Mucosa of descending colon (tissue), 3 donors: ENCODE measurements at places on chromosomes 11 and 22. TPM values are rescaled to one million over a fixed set of nuclear protein-coding genes. Genes with fewer than 3 reads are reported as not detected.

Gene APOL6
- total RNA-seq: 42.1 TPM

Gene NRIP3
- total RNA-seq: 1.6 TPM

DNA sequence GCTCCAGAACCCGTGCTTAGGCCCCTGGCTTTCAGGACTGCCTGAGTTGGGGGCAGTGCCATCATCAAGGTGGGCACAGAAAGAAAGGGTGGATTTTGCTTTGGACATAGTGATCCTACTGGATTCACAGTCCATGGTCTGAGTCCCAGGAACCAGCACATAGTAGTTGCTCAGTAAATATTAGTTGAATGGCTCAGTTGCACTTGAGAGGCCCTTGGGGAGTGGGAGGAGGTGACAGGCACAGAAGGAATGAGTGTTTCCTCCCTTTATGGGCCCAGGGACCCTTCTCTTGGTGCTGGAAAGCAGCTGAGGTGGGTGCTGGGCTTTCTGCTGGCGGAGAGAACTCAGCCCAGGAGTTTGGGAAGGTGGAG is 16.6 kb downstream of the ARHGEF17 start:
- DNase-seq: no peak

DNA sequence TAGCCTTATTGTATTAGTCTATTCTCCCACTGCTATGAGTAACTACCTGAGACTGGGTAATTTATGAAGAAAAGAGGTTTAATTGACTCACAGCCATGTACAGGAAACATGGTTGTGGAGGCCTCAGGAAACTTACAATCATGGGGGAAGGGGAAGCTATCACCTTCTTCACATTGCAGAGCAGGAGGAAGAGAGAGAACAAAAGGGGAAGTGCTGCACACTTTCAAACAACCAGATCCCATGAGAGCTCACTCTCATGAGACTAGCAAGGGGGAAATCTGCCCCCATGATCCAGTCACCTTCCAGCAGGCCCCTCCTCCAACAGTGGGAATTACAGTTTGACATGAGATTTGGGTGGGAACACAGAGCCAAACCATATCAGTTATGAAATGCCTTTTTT is 179.4 kb downstream of the ARHGAP42 start:
- no peak for DNase-seq

GRCh38 chr11:35791088-35791958 is 128.7 kb downstream of the TRIM44 start:
- DNase-seq: no peak

GRCh38 chr11:6350043-6350442 is 29.7 kb upstream of the CAVIN3 start:
- DNase-seq: no peak

GRCh38 chr22:42670921-42671709 is 21.9 kb upstream of the CYB5R3 start:
- no peak for DNase-seq
